ENCODE measurements at places on chromosomes 2 and 18. TPM values are rescaled to one million over a fixed set of nuclear protein-coding genes. Genes with fewer than 3 reads are reported as not detected.

The ARHGAP25 gene
- total RNA-seq = 3.5 TPM

The NAT8 gene
- not detected for total RNA-seq

The PCARE gene
- total RNA-seq = not detected

The LOXHD1 gene
- not detected for total RNA-seq

The REL gene
- 16.3 TPM for total RNA-seq

The ANKRD62 gene
- total RNA-seq = 0.27 TPM

The TET3 gene
- 20.2 TPM for total RNA-seq

The ZAP70 gene
- 7.8 TPM for total RNA-seq

The ADAM23 gene
- 0.95 TPM for total RNA-seq

The AKAIN1 gene
- not detected for total RNA-seq

The UGT1A4 gene
- total RNA-seq = 2.9 TPM

DNA sequence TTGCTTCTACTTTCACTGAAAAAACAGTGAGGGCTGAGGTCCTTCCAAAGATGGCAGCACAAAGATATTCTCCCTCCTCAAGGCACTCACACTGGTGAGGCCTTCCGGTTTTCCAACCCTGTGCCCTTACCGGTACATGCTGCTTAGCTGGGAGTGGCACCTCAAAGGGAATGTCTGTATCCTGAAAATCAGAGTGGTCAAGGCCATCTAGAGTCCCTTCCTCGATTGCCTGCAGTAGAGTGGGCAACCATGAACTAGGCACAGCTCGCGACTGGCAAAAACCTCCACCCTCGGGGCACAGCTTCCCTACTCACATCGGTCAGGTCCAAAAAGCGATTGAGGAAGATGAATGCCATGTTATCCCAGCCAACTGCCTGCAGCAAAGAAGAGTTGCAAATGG, 3.4 kb downstream of the KRTCAP3 start:
- no peaks in the 10 kb centered on the region for H3K27me3 ChIP-seq
- H3K4me3 ChIP-seq = no peak overlapping the region
- peak overlapping the region; percentile 88 for H3K27ac ChIP-seq
- peaks cover 13% of the 10 kb centered on the region for H3K36me3 ChIP-seq
- DNase-seq = no peak

DNA sequence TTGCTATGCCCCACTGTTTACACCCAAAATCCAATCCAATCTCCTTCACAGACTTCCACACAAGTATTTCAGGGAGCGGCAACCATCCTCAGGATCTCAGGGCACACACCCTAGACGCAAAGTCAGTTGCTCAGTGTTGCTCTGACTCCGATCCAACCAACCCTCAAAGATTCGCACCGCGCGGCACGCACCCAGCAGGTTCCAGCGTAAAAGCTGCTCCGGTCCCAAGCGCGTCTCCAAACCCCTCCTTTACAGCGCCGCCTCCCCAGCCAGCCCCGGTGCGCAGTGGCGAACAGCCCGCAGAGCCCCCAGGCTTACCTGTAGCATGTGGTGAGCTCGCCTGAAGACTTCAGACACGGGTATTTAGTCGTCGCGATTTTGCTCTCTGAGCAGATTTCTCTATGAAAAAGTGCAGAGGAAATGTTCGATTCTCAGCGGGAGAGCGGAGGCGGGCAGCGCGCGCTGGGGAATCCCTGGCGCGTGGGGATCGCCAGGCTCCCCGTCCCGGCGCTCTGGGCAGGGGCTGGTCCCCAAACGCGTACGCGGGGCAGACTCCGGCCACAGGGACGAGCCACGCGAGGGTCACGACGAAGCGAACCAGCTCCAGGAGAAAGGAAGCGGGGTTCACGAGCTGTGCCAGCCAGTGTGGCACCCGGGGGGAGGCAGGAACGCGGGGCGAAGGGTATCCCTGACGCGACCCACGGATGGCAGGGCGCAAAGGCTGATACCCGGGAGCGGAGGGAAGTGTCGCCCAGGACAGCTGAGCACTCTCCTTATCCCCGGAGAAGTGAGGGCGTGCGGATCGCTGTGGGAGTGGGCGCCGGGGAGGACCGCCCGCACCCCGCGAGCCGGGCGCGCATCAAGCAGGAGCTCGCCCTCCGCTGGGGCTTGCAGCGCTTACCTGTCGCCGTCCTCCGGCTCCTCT, 650 bp downstream of the CCBE1 start:
- no peak overlapping the region for H3K27ac ChIP-seq
- no peak for DNase-seq
- H3K27me3 ChIP-seq = no peaks in the 10 kb centered on the region
- peaks cover 51% of the 10 kb centered on the region for H3K4me1 ChIP-seq
- no peaks in the 10 kb centered on the region for H3K36me3 ChIP-seq

GRCh38 chr2:113700186-113700841, 56.1 kb downstream of the SLC35F5 start:
- no peak for DNase-seq
- H3K4me3 ChIP-seq = no peak overlapping the region
- H3K36me3 ChIP-seq = peaks cover 9% of the 10 kb centered on the region
- H3K27me3 ChIP-seq = no peaks in the 10 kb centered on the region
- no peaks in the 10 kb centered on the region for H3K4me1 ChIP-seq
- H3K27ac ChIP-seq = no peak overlapping the region

DNA sequence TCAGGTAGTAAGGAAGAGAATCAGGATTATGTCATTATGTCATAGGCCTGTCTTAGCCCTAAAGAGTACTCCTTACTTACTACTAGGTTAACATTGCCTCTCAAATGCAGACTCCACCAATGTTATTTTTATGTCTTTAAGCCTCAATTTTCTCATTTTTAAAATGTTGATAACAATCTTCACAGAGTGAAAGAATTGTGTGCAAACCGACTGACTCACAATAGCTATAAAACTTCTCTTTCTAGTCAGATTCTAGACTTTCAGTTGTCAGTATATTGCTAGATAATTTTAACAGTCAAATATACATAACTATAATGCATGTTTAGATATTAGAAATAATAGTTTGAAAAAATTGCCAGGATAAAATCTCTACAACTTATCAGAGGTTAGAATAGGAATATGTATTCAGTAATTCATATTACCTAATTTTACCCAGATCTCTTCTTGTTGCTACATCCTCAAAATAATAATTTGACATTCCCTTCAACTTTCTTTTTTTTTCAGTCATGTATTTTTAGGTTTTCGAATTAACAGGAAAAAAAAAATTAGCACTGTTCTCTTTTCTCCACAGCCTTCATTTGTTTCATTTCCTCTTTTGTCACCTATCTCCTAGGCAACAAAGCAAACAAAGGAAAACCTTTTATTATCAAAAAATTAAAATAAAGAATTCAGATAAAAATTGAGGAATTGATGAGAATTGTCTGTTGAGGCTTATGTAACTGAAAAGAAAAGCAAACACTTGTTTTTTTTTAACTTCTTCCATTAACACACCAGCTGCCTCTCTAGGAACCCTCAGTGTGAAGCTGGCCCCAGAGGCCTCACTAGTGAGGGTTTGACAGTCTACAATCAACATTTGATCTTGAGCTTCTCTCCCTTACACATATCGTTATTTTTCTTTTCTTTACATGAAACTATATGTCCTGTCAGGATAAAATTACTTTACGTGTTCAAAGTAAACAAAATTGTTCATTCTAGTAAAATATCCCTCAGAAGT, 279.0 kb downstream of the CALCRL start:
- H3K4me1 ChIP-seq = no peaks in the 10 kb centered on the region
- no peaks in the 10 kb centered on the region for H3K27me3 ChIP-seq
- H3K4me3 ChIP-seq = no peak overlapping the region
- H3K36me3 ChIP-seq = no peaks in the 10 kb centered on the region
- no peak overlapping the region for H3K27ac ChIP-seq

GRCh38 chr18:76721207-76721996, 101.0 kb upstream of the ZNF236 start:
- H3K27me3 ChIP-seq = no peaks in the 10 kb centered on the region
- no peaks in the 10 kb centered on the region for H3K4me1 ChIP-seq
- DNase-seq = no peak

DNA sequence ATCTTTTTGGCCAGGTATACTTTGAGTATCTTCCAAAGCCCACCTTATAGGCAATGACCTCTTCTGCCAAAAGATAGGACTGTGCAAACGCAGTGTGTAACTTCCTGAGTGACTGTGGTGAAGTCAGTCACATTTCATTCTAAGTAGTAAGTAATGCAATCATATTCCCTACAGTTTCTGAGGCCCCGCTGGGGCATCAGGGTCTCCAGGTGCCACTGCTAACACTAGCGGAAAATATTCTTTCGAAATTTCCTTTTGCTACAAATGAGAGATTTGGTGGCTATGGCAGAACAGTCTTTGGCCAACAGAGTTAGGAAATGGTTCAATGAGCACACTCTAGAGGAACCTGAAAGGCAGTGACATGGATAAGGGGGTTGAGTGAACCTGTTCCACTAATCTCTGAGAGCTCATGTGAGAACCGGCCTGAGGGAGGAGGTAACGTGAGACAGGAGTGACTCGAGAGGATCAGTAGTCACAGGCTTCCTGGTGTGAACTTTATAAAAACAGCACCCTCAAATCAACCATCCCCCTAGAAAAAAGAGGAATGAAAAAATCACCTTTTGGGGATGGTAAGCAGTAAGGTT, 102.6 kb upstream of the LPIN2 start:
- no peak overlapping the region for H3K4me3 ChIP-seq
- H3K27me3 ChIP-seq = no peaks in the 10 kb centered on the region
- H3K27ac ChIP-seq = peak overlapping the region; percentile 45
- no peaks in the 10 kb centered on the region for H3K4me1 ChIP-seq
- H3K36me3 ChIP-seq = no peaks in the 10 kb centered on the region

- H3K27ac ChIP-seq = no peak overlapping the region
- no peak for DNase-seq
- peak overlapping the region; percentile 15 for H3K4me3 ChIP-seq
- H3K36me3 ChIP-seq = no peaks in the 10 kb centered on the region
- no peaks in the 10 kb centered on the region for H3K4me1 ChIP-seq
Measured at GRCh38 chr18:64993695-64994094, 757.1 kb upstream of the CDH7 start.

GRCh38 chr2:42569883-42570282, 1.5 kb downstream of the MTA3 start:
- DNase-seq = no peak
- peak overlapping the region; percentile 94 for H3K27ac ChIP-seq
- H3K4me1 ChIP-seq = peaks cover 46% of the 10 kb centered on the region
- H3K27me3 ChIP-seq = no peaks in the 10 kb centered on the region
- peak overlapping the region; percentile 72 for H3K4me3 ChIP-seq

DNA sequence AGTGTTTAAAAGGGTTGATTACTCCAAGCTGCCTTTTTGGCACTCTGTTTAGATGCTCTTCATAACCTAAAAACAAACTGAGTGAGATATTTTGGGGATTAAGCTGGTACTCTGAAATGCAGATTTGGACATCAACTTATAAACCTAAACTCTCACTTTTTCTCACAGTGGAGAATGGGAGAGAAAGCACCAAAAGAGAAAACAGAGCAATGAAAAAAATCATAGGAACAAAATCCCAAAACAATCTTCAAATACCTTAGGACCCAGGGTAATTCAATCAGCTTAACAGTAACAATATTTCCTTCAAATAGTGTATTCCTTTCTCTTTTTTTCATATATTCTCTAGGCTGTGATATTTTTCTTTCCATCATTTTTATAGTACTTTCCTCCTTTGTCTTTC, 11.5 kb downstream of the LRP1B start:
- H3K36me3 ChIP-seq = no peaks in the 10 kb centered on the region
- no peak overlapping the region for H3K4me3 ChIP-seq
- DNase-seq = no peak
- no peaks in the 10 kb centered on the region for H3K4me1 ChIP-seq
- H3K27me3 ChIP-seq = no peaks in the 10 kb centered on the region
- no peak overlapping the region for H3K27ac ChIP-seq

DNA sequence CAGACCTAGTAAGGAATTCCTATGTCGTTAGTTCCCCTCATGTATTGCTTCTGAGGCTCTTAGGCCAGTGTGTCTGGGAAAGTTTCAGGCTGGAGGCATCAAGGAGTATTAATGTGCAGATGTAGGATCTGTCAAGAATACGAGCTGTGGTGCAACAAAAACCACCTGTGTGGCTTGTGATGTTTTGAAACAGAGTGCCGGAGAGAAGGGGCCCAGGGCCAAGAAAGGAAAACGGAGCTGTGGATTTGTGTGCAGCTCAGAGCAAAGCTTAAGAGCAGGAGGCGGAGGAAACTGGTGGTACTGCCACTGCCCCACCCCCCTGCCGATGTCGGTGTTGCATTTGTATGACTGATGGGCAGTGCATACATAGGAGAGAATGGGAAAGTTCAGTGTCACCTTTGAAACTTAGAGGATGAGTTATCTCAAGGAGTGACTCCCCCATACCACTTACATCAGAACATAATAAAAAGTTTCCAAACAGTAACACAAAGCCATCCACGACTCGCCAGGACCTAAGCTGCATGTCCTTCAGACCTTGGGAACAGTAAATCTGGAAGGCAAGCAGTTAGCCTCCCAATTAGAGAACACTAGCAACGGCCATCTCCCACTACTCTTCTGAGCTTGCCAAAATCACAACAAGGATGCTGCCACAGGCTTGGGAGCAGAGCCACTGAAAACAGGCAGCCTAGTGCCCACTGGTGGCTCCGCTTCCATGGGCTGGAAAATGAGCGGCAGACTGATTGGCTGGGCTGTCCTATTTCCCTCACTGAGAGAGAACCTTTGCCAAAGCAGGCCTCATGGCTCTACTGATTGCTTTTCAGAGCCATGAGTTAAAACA, 152.7 kb upstream of the NT5C1B start:
- no peaks in the 10 kb centered on the region for H3K36me3 ChIP-seq
- H3K4me3 ChIP-seq = no peak overlapping the region
- H3K27ac ChIP-seq = peak overlapping the region; percentile 24
- no peaks in the 10 kb centered on the region for H3K4me1 ChIP-seq
- no peak for DNase-seq

- no peaks in the 10 kb centered on the region for H3K36me3 ChIP-seq
- no peak for DNase-seq
- H3K4me1 ChIP-seq = peaks cover 60% of the 10 kb centered on the region
- peak overlapping the region; percentile 80 for H3K4me3 ChIP-seq
- H3K27ac ChIP-seq = no peak overlapping the region
Measured at GRCh38 chr18:35042389-35043071, 1.3 kb downstream of the MAPRE2 start.

GRCh38 chr2:160091381-160091780, 29.0 kb upstream of the PLA2R1 start:
- H3K36me3 ChIP-seq = no peaks in the 10 kb centered on the region
- no peak overlapping the region for H3K4me3 ChIP-seq
- peak overlapping the region; percentile 60 for H3K27ac ChIP-seq
- no peak for DNase-seq
- H3K27me3 ChIP-seq = no peaks in the 10 kb centered on the region

- H3K36me3 ChIP-seq = no peaks in the 10 kb centered on the region
- no peaks in the 10 kb centered on the region for H3K27me3 ChIP-seq
- peaks cover 11% of the 10 kb centered on the region for H3K4me1 ChIP-seq
- peak overlapping the region; percentile 44 for H3K27ac ChIP-seq
- DNase-seq = no peak
- peak overlapping the region; percentile 45 for H3K4me3 ChIP-seq
Measured at GRCh38 chr2:33133454-33133952, 186.8 kb downstream of the LTBP1 start.

- no peaks in the 10 kb centered on the region for H3K36me3 ChIP-seq
- no peak overlapping the region for H3K27ac ChIP-seq
- H3K4me3 ChIP-seq = no peak overlapping the region
- DNase-seq = no peak
Measured at GRCh38 chr18:74949611-74950010, 259.3 kb downstream of the PTGR3 start.
